ENCODE measurements at places on chromosomes 1 and 21. TPM values are rescaled to one million over a fixed set of nuclear protein-coding genes. Genes with fewer than 3 reads are reported as not detected.

DNA sequence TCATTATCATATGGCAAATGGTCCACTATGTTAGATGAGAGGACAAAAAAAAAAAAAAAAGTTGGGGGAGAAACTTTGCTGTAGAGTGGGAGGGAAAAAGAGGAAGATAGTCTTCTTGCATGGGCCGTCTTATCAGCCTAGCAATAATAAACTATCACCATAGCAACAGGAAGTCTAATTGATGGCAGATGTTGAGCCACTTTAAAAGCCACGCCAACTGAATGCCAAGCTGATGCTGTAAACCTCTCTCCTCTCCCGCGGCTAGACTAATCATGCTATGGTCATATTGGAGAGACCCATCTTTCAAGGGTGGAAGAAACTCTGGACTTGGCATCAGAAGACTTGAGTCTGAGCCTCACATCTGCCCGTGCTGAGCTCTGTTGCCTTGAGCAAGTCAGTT is 122.2 kb upstream of the HOOK1 start:
- DNase-seq = no peak

- no peak for DNase-seq
Observed at GRCh38 chr1:1088801-1089680, 14.9 kb upstream of the RNF223 start.

- DNase-seq = no peak
Observed at GRCh38 chr21:27244352-27244751, 277.5 kb upstream of the ADAMTS5 start.

- no peak for DNase-seq
Observed at GRCh38 chr1:154730259-154730658, 122.3 kb upstream of the ADAR start.

- no peak for DNase-seq
Observed at GRCh38 chr1:204307334-204307883, 52.3 kb downstream of the PLEKHA6 start.

- no peak for DNase-seq
Observed at GRCh38 chr1:170707117-170707516, 43.2 kb downstream of the PRRX1 start.

TNFSF18 gene
- not detected for total RNA-seq

ZBTB8B gene
- total RNA-seq = not detected
